ENCODE measurements at places on chromosomes 5 and 9.

DNA sequence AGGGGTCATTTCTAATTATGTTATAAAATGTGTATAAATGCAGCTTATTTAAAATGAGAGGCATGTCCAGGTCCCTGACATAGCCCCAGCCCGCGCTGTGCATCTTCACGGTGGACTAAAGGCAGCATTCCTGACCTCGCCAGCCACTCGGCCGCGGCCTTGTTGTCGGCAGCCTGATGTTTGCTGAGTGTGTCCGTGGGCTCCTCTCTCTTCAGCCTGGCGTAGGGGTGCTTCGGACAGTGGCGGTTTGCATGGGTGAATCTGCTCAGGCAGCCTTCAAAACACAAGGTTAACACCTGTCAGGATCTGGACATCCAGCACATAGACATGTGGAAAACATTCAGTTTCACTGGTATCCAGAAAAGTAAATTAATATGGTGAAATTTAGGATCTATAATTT, 8.8 kb upstream of the SLC35D2 start:
- no peak for DNase-seq

DNA sequence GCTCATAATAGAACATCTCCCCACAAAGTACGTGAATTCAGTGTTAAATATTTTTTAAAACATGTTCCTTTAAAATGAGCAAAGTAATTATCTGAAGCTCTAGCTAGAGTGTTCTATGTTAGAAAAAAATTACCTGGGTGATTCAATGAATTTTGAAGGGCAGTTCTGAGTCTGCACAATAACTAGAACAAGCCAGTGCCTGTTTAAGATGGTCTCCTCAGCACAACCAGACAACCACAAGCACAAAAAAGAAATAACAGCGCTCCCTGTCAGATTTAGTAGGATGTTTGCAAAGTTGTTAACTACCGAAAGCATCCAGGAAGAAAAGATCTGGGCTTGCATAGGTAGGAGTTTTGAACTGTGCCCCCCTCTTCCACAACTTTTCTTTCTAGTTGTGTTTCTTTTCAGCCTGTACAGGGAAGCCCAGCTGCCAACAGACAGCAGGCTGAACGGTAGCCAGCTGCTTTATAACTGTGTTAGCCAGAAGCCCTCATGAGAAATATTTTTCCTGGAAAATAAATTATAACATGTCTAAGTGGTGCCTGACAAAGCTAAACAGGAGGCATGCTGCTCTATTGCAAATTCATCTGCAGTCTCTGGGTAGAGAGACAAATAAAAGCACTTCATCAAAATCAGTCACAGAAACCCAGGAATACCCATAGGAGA, 1026.9 kb downstream of the MAT2B start:
- DNase-seq: no peak

DNA sequence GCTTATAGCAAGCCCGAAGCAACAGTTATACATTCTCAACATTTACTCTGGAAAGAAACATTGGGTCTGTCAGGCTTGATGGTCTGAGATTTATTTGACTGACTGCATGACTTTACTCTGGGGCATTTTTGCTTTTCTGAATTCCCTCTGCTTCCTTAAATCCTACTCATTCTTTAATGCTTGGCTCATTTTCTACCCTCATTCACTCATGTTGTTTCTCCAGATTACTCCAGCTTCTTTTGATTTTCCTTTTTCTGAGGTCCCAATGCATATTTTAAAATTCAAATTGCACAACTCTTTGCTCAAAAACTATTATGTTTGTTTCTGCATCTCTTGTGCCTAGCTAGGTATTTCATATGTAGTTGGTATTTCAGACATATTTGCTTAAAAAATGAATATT, 2002.9 kb upstream of the NUDT12 start:
- DNase-seq: no peak

- DNase-seq: no peak
These were observed 128.0 kb downstream of the SLC1A3 start for GRCh38 chr5:36734422-36734821.

- DNase-seq: no peak
These were observed 47.7 kb upstream of the GARNL3 start for GRCh38 chr9:127216888-127217217.

GRCh38 chr9:91991721-91992341, 41.8 kb upstream of the ROR2 start:
- DNase-seq: no peak

GRCh38 chr9:108078375-108078774, 588.8 kb upstream of the KLF4 start:
- DNase-seq: no peak

DNA sequence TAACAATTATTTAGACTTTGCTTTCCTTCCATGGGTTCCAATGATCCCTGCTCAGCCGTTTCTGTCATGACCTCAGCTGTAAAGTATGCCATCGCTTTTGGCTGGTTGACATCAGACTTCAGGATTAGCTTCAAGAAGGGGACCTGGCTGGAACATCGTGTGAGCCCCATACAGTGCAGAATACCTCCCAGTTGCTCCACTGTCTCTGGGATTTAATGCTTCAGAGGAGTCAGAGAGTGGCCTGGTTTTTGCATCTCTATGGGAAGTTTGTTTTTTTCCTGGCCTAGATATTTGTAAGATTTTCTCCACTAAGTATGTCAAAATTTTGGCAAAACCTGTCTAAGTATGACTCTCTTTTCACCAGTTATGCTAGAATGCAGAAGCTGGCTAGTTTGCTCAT, 216.9 kb downstream of the GABBR2 start:
- no peak for DNase-seq

- no peak for DNase-seq
These were observed 70.9 kb upstream of the SPOCK1 start for GRCh38 chr5:137570070-137570469.

DNA sequence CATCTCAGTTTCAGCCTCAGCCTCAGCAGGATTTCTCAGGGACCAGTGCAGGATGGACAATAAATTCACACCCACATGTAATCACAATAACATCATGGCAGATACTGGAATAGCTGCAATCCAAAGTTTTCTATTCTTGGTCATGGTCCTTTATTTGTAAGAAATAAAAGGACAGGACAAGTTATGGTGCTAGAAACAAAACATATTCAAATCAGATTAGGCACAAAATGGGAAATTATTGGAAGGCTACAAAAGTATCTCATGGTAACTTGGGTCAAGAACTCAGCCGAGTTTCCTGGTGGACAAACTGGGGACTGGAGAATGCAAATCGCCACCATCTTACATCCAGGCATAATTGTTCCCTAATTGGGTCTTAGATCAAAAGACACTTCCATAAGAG, 1768.2 kb upstream of the WWC1 start:
- DNase-seq: no peak

GRCh38 chr5:143251190-143251589, 152.3 kb downstream of the NR3C1 start:
- no peak for DNase-seq

- no peak for DNase-seq
These were observed 116.7 kb upstream of the PITX1 start for GRCh38 chr5:135150767-135151166.

- no peak for DNase-seq
These were observed 42.0 kb upstream of the ALDH1B1 start for GRCh38 chr9:38350529-38350928.

- no peak for DNase-seq
These were observed 142.3 kb upstream of the ANKH start for GRCh38 chr5:15013654-15014463.
